ENCODE measurements at places on chromosomes 11 and 22. TPM values are rescaled to one million over a fixed set of nuclear protein-coding genes. Genes with fewer than 3 reads are reported as not detected.

GRCh38 chr22:44587737-44588310, 89.8 kb upstream of the RTL6 start:
- DNase-seq, result no peak

- no peak for DNase-seq
Measured at GRCh38 chr11:41982276-41982675, 522.8 kb upstream of the LRRC4C start.

GRCh38 chr11:43408277-43408676, 49.6 kb downstream of the TTC17 start:
- no peak for DNase-seq

The ISX gene
- not detected for total RNA-seq

- no peak for DNase-seq
Measured at GRCh38 chr11:123308077-123308476, 113.0 kb upstream of the CLMP start.

- DNase-seq, result no peak
Measured at GRCh38 chr11:66017321-66017720, 5.5 kb downstream of the CST6 start.

The DEUP1 gene
- not detected for total RNA-seq

The KRTAP5-9 gene
- not detected for total RNA-seq

DNA sequence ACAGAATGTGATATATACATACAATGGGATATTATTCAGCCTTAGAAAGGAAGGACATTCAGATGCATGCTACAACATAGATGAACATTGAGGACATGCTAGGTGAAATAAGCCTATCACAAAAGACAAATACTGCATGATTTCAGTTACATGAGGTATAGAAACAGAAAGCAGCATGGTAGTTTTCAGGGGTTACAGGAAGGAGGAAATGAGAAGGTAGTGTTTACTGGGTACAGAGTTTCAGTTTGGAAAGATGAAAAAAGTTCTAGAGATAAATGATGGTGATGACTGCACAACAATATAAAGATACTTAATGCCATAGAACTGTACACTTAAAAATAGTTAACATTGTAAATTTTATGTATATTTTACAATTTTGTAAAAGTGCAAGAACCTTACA, 266.7 kb upstream of the C11orf87 start:
- DNase-seq, result no peak

DNA sequence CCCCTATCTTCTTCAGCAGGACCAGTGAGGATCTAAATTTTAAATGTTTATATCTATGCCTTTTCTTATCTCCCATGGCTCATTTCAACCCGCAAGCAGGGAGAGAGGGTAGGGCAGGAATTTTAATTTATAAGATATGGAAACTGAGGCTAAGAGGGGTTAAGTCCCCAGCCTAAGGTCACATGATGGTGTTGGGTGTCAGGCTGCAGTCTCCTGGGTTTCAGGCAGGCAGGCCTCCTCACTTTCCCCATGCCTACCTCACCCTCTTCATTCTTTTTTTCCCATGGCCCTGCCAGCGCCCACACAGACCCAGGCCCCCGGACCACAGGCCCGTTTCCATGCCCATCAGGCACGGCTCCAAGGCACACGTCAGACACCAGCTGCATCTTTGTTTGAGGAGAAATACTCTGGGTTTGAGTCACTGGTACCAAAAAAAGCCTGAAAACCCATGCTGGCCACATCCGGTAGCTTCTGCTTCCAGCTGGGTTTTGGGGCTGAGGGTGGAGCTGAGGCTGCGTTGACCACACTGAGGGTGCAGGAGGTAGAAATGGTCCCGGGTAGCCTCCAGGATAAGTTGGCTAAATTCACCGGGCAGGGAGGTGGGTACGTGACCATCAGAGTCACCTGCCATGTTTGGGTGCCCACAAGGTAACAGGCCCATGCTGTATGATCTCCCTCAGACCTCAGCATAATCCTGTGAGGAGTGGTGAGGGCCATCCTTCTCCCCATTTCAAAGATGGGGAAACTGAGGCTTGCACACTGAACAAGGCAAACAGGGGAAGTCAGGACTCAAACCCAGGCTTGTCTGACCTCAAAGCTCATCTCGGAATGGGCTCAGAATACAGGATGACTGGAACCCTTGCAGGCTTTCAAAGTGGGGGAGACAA, 7.5 kb downstream of the CRYBB1 start:
- DNase-seq, result peak; percentile 2

DNA sequence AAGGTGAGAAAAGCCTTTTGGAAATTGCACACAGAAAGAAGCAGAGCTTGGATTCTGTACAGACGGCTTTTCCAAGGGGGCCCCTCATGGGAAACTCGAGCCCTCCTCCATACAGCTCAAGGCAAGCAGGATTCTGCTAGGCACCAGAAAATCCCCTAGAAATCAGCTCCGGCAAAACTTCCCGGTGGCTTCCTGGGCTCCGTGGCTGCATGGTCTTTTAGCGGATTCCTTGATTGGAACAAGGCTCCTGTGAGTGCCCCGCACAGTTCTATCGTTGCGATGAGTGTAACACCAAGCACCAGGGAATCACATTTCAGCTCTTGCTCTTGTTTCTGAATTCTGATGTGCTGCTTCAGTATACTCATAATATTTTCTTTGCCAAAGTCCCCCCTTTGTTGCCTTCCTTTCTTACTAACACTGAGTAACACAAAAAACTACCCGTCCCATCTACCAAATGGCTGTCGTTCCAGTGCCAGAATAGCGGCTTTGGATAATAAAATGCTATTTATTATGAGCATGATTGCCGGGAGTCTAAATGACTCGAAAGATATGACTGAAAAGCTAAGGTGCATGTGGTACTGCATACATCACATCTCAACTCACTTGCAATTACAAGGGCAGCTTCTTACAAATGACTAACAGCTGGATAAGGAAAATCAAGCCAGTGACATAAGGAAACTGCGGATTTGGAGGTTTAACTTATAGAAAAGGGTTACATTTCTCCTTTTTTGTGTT, 494.1 kb downstream of the DLG2 start:
- DNase-seq, result no peak

The AQP11 gene
- not detected for total RNA-seq

- DNase-seq, result no peak
Measured at GRCh38 chr11:15586741-15587473, 472.2 kb downstream of the INSC start.

DNA sequence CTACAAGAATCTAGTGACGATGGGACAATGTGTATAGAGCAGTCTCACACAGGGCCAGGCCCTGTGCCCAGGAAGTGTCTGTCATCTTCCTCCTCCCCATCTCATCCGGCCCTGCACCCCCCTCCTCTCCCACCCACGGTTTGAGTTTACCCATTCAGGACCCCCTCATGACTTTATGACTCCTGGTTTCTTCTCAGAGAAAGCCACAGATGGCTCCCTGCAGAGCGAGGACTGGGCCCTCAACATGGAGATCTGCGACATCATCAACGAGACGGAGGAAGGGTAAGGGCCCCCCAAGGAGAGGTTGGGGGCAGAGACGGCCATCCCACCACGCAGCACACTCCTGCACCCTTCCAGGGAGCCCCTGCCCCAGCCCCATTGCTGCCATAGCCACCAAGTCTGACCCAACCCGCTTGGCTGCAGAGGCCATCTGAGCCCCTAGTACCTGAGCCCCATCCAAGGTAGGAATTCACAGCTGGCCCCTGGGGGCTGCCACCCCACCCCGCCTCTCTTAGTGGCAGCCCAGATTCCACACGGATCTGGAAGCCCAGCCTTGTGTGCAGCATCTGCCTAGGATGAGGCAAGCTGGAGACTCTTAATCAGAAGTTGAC, 18.1 kb downstream of the TOM1 start:
- no peak for DNase-seq

The NRIP3 gene
- 4.6 TPM for total RNA-seq

- DNase-seq, result no peak
Measured at GRCh38 chr22:33051960-33052839, 6.0 kb downstream of the SYN3 start.
